ENCODE measurements at places on chromosomes 5 and 9.

GRCh38 chr9:35521708-35522107 lies 31.8 kb downstream of the RUSC2 start:
- no peak for DNase-seq

DNA sequence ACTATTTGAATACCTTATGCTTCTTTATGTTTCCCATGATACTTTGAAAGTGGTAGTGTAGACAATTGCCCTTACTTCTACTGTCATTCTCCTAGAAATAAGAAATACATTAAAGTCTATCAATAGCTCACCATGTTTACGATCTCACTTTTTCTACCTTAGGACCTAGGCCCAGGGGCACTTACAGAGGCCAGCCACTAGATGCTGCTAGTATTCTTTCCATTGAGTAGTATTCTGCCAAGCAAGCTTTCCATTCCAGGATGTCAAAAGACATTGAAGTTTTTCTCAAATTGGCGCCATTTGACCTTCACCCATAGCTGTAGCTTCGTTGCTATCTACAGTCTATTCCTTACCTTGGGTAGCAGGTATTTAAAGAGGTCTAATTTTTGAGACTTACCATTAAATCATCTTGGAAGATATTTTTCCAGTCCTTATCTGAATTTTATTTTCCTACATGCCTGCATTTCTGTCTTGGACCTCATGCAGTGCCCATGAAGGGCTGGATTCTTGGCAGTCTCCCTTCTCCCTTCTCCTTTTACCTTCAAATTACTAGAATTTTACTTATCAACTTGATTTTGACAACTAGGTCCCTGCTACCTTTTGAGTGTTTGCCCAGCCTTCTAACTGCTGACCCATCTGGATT lies 246.0 kb upstream of the NUDT12 start:
- no peak for DNase-seq

GRCh38 chr9:24487250-24487861 lies 58.3 kb downstream of the IZUMO3 start:
- DNase-seq = no peak

DNA sequence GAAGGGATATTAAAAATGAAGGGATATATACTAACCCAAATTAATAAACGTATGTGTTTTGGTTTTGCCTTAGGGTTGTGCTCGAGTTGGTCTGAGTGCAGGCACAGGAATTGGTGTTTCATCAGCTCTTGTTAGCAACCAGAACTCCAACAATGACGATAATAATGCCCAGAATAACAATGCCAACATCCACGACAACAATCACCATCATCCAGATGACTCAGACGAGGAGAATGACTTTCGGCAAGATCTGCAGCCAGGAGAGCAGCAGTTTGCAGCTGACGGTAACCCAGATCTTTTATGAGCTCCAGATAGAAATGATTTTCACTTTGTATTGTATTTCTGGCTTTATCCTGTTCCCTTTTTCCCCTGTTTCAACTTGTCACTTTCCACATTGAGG lies 33.2 kb downstream of the FBXO38 start:
- DNase-seq = no peak

- no peak for DNase-seq
These were observed 1.2 kb downstream of the PURA start for GRCh38 chr5:140115186-140115500.

All from left ventricle myocardium superior (tissue), 1 donor.